ENCODE measurements at places on chromosomes 3 and 15. TPM values are rescaled to one million over a fixed set of nuclear protein-coding genes. Genes with fewer than 3 reads are reported as not detected.
A peak's percentile ranks its signal among the peaks of the same experiment; 100 is the strongest.

- no peaks in the 10 kb centered on the region for H3K36me3 ChIP-seq
- DNase-seq = no peak
- H3K4me3 ChIP-seq = no peak overlapping the region
- no peaks in the 10 kb centered on the region for H3K4me1 ChIP-seq
- H3K27ac ChIP-seq = peak overlapping the region; percentile 57
- no peaks in the 10 kb centered on the region for H3K27me3 ChIP-seq
Measured at GRCh38 chr3:56823421-56823926, 21.7 kb upstream of the ARHGEF3 start.

DNA sequence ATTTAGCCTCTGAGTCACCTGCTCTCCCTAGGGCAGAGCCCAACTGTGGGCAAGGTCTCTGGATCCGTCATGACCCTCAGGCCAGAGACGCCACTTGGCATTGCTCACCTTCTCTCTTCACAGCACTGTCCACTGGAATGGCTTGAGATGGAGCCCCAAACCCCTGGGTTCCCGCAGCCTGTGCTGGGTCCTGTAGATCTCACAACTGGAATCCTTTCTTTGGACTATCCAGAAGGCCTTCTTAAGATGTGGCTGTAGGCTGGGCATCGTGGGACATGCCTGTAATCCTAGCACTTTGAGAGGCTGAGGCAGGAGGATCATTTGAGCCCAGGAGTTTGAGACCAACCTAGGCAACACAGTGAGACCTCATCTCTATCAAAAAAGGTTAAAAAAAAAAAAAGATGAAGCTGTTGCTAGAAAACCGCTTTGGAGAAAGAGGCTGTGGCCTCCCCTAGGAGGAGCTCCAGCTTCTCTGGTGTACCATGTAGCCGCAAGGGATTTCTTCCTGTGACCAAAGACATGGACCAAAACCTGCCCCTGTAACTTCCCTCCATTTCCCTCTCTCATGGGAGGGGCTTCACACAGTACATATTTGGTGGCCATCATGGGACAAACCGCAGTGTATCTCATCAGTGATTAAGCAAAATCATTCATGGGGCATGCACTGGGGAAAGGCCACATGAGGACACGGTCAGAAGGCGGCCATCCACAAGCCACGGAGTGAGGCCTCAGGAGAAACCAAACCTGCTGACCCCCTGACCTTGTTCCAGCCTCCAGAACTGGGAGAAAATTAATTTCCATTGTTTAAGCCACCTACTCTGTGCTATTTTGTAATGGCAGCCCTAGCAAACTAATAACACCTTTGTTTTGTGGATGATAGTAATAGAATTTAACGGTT lies 23.3 kb upstream of the BUB1B start:
- no peak overlapping the region for H3K27ac ChIP-seq
- no peaks in the 10 kb centered on the region for H3K4me1 ChIP-seq
- no peak for DNase-seq
- H3K27me3 ChIP-seq = no peaks in the 10 kb centered on the region
- H3K36me3 ChIP-seq = no peaks in the 10 kb centered on the region
- H3K4me3 ChIP-seq = no peak overlapping the region

The PRR20G gene
- total RNA-seq = not detected

GRCh38 chr3:129625072-129625874 lies 18.8 kb upstream of the PLXND1 start:
- peaks cover 14% of the 10 kb centered on the region for H3K4me1 ChIP-seq
- no peak overlapping the region for H3K4me3 ChIP-seq
- no peaks in the 10 kb centered on the region for H3K36me3 ChIP-seq
- peak overlapping the region; percentile 98 for H3K27ac ChIP-seq
- no peaks in the 10 kb centered on the region for H3K27me3 ChIP-seq

- DNase-seq = no peak
- no peaks in the 10 kb centered on the region for H3K4me1 ChIP-seq
- no peaks in the 10 kb centered on the region for H3K36me3 ChIP-seq
- H3K27me3 ChIP-seq = no peaks in the 10 kb centered on the region
- H3K27ac ChIP-seq = no peak overlapping the region
Measured at GRCh38 chr3:6250167-6250566, 610.7 kb upstream of the GRM7 start.

The NAALADL2 gene
- 0.26 TPM for total RNA-seq

Measured in uterus (tissue), 4 donors.